ENCODE measurements at places on chromosomes 11 and 22.
A peak's percentile ranks its signal among the peaks of the same experiment; 100 is the strongest.

DNA sequence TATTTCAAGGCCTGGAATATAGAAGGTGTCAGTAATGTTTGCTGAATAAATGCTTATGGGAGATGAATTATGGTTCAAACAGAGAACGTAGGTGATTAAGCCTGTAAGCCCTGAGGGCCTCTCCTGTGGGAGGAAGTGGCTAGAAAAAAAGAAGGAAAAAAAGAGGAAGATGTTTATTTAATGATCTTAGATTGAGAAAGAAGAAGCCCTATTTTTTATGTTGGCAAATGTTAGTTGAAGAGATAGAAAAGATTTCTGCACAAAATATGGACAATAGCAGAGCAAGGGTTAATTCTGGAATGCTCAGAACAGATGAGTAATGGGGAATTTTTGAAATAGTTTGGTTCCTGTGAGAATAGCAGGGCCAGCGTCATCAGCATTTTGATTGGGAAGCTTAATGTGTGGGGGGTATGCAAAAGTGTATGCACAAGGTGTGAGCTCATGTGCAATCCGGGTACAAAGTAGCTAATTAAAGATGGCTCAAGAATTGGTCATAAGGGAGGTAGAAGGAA is 95.7 kb downstream of the TEAD1 start:
- DNase-seq = no peak

GRCh38 chr22:23384431-23384830 is 195.7 kb downstream of the IGLL1 start:
- peak; percentile 38 for DNase-seq

DNA sequence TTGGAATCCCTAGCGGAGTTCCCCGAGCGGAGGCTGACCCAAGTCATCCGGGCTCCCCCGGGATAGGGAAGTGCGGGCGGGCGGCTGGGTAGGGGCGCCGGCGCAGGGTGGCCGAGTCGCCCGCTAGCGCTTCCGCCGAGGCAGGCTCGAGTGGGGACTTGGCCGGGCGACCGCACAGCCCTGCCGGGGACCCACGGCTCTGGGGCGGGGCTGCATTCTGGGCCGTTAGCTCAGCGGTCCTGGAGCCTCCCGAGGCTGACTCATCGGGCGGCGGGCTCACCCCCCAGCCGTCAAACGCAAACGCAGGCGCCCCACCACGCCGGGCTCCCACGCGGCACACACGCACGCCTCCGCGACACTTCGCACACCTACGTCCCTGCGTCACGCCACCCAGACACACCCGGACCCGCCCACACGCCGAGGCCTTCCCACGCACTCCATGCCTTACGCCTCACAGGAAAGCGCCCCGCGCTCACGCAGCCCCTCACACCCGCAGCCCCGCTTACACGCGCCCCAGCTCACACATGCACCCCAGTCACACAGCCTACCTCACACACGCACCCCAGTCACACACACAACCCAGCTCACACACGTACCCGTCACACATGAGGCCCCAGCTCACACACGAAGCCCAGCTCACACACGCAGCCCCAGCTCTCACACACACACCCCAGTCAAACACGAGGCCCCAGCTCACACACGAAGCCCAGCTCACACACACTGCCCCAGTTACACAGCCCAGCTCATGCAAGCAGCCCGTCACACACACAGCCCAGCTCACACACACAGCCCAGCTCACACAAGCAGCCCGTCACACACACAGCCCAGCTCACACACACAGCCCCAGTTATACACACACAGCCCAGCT is 1.2 kb downstream of the PHLDB1 start:
- peak; percentile 76 for DNase-seq

DNA sequence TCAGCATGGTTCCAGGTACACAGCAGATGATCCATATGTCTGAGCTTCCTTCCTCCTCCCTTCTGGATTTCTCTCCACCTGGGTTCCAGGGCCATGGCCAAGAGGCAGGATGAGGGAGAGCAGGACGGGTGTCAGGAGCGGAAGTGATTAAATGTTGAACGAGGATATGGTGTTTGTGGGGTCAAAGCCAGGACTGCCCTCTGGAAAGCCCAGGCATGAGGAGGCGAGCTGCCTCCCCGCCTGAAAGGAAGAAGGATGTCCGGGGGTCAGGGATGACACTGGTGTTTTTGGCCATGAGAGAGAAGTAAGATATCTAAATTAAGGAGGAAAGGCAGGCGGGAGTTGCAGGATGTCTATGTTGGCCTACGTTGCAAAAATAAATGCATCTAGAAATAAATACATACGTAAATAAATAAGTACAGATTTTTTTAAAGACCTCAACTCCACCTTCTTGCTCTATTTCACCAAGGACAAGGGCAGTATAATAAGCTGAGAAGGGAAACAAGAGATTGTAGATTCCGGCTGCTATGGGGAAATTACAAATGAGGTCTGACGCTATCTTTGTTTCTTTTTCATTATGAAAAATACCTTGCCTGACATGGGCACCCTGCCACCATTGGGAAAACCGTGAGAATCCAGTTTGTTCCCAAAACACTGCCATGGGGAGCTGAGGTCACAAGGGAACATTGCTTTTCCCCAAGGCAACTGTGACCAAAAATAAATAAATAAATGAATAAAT is 27.6 kb upstream of the LIPT2 start:
- no peak for DNase-seq

- no peak for DNase-seq
These were observed 39.0 kb upstream of the CD44 start for GRCh38 chr11:35100013-35100383.

DNA sequence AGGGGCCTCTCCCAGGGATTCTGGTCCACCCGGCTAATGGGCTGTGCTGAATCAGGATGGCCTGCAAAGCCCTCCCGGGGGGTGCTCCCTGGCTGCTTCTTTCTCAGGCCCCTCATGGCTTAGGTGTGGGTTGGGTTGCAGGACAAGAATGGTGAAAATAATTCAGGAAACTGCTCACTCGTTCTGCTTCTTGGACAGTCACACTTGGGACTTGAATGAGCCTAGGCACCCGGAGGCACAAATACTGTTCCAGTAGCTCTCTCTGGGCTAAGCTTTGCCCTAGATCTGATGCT is 83.2 kb downstream of the TRIM29 start:
- DNase-seq = peak; percentile 26

GRCh38 chr11:99708928-99709672 is 688.4 kb downstream of the CNTN5 start:
- no peak for DNase-seq

- DNase-seq = no peak
These were observed 18.6 kb downstream of the MOB2 start for GRCh38 chr11:1468002-1468401.

GRCh38 chr11:6682591-6682935 is 577 bp downstream of the MRPL17 start:
- no peak for DNase-seq

DNA sequence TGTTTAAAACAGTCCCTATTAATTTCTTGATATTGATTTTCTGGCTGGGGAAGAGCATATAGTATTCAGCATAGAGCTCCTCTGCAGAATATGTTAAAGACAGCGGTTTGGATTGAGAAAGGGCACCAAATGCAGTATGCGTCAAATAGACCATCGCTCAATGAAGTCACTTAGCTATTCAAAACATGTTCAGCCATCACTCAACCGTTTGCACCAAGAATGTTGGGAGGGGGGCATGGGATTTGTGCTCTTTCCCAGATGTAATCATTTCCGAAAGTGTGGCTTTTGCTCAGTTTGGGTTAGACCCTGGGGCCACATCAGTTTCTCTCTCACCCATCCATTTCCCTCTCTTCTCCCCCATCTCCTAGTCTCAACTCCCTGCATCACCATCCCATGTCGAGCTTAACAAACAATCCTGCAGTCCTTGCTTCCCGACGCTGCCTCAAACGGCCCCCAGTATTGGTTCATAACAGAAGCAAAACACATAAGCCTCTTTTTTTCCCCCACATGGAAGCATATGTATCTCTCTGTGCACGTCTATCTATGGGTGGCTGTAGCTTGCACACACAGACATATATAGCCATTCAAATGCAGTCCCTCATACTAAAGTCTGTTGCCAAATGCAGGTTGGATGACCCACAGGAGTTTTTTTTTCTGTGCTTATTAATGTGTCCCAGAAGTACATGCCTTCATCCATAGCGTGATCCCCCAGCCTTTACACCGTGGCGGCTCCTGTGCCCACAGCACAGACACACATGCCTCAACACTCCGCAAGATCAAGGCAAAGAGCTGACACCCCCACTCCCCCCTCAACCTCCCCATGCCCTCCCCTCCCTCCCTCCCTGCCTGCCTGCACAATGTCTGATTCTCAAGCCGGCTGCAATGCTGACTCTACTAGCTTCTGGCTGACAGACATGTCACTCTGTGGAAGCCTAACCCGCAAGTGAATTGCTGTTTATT is 2.6 kb downstream of the CACNG2 start:
- no peak for DNase-seq

DNA sequence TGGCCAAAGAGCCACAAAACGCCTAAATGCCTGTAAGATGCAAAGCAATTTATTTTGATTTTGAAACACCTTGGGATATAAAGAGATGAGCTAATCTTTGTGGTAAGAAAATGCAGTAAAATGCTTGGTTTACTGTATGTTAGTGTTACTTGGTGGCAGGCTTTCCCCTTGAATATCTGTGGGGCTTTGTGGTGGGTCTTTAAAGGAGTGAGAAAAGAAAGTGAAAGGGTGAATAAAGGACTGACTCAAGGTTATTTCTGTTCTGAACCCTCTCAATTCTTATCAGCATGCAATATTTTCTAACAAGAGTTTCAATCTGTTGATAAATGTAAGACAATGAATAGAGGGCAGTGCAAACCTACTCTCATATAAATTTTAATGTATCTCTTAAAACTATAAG is 1555.9 kb upstream of the RAG2 start:
- DNase-seq = no peak

- DNase-seq = no peak
These were observed 9.6 kb upstream of the WNT11 start for GRCh38 chr11:76215941-76216340.

DNA sequence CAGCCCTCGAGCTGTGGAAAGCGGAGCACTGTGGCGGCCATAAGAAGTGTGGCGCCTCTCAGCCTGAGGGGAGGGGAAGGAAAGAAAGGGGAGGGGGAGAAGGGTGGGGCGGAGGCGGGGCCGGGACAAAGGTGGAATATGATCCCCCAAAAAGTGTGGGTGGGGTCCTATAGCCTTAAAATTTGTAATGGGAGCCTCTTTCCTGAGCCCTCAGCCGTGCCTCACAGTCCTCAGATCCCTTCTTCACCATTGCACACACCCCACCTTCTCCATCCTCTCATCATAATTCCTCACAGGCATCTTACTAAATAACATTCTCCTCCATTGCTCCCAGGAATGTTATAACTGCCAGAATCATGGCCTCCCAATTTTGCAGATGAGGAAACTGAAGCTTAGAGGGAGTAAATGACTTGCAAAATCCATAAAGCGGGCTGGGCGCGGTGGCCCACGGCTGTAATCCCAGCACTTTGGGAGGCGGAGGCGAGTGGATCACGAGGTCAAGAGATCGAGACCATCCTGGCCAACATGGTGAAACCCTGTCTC is 600 bp upstream of the RAB6A start:
- no peak for DNase-seq

- DNase-seq = no peak
These were observed 22.7 kb upstream of the ACER3 start for GRCh38 chr11:76837696-76838677.

GRCh38 chr22:40412441-40412840 is 42.0 kb downstream of the SGSM3 start:
- DNase-seq = no peak

GRCh38 chr11:131491503-131491902 is 121.1 kb downstream of the NTM start:
- DNase-seq = no peak

- DNase-seq = peak; percentile 46
These were observed 706.9 kb upstream of the LUZP2 start for GRCh38 chr11:23789938-23790371.

DNA sequence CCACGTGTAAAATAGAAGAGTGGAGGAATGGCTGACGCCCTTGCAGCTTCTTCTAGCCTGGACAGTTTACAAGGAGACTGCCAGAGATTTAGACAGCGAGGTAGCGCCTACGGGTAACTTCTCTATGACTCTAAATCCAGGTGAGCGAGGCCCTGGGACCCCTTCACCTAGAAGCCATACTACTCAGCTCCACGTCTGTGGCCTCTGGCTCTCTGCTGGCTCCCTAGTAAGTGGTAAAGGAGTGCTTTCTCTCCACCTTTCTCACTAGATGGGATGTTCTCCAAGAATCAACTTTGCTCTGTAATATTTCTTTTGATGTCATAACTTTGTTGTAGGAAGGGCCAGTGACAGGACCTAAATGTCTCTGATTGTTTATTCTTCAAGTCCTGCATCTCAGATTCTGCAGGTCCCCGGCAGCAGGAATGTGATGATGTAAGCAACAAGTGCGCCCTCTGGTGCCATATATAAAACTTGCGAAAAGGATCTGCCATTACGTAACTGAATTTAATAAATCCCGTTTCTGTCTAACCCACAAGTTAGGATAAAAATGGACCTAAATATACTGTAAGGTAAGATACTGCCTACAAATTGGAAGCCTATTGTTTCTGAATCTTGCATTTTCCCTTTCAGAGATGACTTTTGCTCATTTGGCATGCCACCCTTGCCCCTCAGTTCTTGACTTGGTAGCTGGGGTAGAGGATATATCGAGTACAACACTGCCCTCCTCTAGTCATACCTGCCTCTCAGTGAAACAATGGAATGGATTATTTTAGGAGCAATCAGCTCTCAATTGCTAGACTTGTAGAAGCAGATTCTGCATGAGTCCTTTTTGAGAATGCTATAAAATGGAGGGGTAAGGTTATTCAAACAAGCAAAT is 11.0 kb upstream of the PTPN5 start:
- no peak for DNase-seq

DNA sequence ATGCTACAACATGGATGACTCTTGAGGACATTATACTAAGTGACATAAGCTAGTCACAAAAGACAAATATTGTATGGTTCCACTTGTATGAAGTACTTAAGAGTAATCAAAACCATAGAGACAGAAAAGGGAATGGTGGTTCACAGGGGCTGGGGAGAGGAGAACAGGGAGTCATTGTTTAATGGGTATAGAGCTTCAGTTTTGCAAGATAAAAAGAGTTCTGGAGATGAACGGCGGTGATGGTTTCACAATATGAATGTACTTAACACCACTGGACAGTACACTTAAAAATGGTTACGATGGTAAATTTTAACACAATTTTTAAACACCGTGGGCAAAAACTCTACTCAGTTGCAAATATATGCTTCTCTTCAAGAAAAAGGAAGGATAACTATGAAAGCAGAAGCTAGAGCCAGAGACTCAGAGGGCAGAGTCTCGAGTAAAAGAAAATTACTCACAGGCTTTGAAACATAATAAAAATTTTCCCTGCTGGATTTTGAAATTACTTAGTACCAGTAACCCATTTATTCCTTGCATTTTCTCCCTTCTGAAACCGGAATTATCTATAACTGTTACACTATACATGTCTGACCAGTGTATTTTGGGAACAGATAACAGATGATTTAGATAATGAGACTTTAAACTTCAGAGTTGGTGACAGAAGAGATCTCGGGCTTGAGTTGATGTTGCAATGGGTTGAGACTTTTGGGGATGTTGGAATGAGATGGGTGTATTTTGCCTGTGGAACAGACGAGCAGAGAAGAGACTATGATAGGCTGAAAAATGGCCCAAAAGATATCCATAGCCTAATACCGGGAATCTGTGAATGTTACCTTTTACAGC is 15.0 kb downstream of the MRTFA start:
- no peak for DNase-seq

GRCh38 chr11:109016724-109017123 is 351.9 kb downstream of the DDX10 start:
- DNase-seq = no peak

GRCh38 chr11:95089620-95090542 is at the start of gene ENDOD1:
ENDOD1 (plus strand) TSS chr11:95089846; CDS start chr11:95089928, 82 bp downstream.
- DNase-seq = peak; percentile 93

GRCh38 chr22:21741059-21741458 is 5.5 kb upstream of the YPEL1 start:
- no peak for DNase-seq
